Esophagus squamous epithelium (tissue), 5 donors: ENCODE measurements at places on chromosomes 11 and 22.

GRCh38 chr11:2092464-2092910 lies 46.7 kb downstream of the IGF2 start:
- DNase-seq = no peak

- DNase-seq = no peak
These were observed 333.9 kb downstream of the CADM1 start for GRCh38 chr11:115170133-115170815.

DNA sequence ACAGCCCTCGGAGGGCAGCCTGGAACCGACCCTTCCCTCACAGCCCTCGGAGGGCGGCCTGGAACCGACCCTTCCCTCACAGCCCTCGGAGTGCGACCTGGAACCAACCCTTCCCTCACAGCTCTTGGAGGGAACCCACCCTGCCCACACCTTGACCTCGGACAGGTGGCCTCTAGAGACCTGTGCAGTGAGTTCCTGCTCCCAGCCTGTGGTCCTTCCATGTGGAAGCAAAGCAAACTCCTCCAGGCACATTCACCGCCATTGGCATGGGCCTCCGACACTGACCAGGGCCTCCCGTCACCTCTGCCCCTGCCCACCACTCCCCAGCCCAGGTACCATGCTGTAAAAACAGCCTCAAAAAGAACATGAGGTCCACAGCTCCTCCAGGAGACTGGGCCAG lies 272.1 kb downstream of the BRD1 start:
- no peak for DNase-seq

DNA sequence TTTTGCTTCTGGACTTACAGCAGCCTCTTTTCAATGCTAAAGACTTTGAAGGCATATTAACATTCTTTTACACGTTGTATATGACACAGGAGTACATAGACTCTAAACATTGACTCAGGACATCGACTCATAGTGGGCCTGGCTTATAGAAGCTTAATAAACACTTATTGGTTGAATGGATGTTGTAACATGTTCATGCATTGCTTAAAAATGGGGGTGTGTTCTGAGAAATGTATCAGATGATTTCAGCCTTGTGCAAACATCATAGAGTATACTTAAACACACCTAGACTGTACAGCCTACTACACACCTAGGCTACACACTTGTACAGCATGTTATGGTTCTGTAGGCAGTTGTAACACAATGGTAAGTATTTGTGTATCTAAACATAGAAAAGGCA lies 17.9 kb downstream of the TTC17 start:
- no peak for DNase-seq
